ENCODE measurements at places on chromosomes 1 and 21. TPM values are rescaled to one million over a fixed set of nuclear protein-coding genes. Genes with fewer than 3 reads are reported as not detected.

DNA sequence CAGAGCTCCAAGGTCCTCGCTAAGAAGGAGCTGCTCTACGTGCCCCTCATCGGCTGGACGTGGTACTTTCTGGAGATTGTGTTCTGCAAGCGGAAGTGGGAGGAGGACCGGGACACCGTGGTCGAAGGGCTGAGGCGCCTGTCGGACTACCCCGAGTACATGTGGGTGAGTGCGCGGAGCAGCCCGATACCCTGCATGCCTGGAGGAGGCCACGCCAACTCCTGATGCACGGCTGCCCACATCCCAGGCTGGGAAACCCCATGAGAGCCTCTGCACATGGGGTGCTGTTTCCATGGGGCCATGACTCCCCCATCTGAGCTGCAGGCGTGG lies 43.0 kb upstream of the TRAPPC10 start:
- peaks cover 7% of the 10 kb centered on the region for H3K36me3 ChIP-seq
- no peak overlapping the region for H3K4me3 ChIP-seq
- H3K4me1 ChIP-seq, result no peaks in the 10 kb centered on the region
- H3K27me3 ChIP-seq, result no peaks in the 10 kb centered on the region
- no peak for DNase-seq

The BEND5 gene
- 8.6 TPM for total RNA-seq

The BNIPL gene
- 0.26 TPM for total RNA-seq

The RHCE gene
- total RNA-seq, result not detected

The REN gene
- total RNA-seq, result not detected
